Large intestine (tissue), 12 donors: ENCODE measurements at places on chromosomes 6 and 20.

- no peak for DNase-seq
Observed at GRCh38 chr20:50034567-50035180, 51.9 kb downstream of the SNAI1 start.

- peak; percentile 48 for DNase-seq
Observed at GRCh38 chr6:85468326-85468725, 18.4 kb downstream of the NT5E start.

DNA sequence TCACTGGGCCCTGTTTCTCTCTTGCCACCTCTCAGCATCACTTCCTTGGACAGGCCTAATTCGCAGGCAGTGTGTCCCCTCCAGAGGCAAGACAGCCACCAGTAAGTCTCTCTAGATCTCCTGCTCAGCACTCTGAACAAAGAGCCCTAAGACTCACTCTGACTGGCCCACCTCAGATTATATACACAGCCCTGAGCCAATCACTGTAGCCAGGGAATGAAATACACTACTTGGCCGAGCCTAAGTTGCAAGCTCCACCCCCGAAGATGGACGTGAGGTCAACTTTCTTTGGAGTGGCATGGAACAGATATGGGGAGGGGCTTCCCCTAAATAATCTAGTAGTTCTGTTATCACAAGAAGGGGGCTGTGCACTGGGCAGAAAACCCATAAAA is 4.1 kb downstream of the BPI start:
- no peak for DNase-seq

GRCh38 chr6:26568601-26569432 is 27.9 kb upstream of the ABT1 start:
- peak; percentile 93 for DNase-seq

DNA sequence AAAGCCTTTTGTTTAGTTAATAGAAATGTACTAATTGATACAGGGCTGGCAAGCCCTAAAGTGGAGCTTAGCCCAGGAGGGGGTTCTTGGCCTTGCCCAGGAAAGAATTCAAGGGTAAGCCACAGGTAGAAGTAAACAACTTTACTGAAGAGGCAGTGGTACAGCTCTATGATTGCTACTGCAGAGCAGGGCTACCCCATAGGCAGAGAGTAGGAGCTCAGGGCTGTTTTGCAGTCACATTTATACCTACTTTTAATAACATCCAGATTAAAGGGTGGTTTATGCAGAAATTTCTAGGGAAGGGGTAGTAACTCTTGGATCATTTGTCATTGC is 680.4 kb upstream of the GJE1 start:
- no peak for DNase-seq

- DNase-seq, result no peak
Observed at GRCh38 chr6:47169785-47170616, 127.9 kb upstream of the ADGRF1 start.

- no peak for DNase-seq
Observed at GRCh38 chr20:32752458-32753250, 9.4 kb upstream of the COMMD7 start.

GRCh38 chr6:52543262-52543661 is 33.6 kb downstream of the TRAM2 start:
- no peak for DNase-seq

- DNase-seq, result no peak
Observed at GRCh38 chr20:52179331-52180179, 12.0 kb downstream of the ZFP64 start.

DNA sequence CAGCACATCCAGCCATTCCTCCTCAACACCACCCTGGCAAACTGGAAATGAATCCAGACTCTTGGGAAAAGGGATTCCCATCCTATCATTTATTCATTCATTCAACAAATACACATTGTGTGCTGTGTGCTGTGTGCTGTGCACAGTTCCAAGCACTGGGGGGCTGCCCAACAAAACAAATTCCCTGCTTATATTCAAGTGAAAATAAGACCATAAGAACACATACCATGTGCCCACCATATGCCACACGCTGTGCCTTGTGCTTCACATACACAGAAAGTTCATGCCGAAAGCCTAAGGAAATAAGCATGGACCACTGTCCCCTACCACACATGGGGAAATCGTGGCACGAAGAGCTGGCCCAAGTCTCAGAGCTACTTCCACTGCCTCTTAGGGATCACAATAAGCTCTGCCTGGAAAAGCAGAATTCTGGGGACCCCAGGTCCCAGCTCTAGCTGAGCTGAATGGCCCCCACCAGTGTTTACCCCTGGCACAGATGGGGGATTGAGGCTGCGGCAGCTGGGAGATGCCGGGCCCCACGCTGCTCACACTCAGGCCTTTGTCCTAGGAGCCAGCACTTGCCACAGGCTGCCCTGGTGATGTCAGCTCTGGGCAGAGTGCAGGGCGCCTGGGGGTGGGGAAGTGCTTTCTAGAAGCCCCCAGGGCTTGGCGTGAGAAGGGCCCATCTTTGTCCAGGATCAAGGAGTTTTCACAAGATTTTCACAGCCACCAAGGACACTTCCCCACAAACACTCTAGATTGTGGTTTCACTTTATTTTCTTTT is 99.6 kb downstream of the PREX1 start:
- peak; percentile 60 for DNase-seq

- peak; percentile 50 for DNase-seq
Observed at GRCh38 chr20:21017528-21018085, 88.6 kb downstream of the LINC00237 start.

DNA sequence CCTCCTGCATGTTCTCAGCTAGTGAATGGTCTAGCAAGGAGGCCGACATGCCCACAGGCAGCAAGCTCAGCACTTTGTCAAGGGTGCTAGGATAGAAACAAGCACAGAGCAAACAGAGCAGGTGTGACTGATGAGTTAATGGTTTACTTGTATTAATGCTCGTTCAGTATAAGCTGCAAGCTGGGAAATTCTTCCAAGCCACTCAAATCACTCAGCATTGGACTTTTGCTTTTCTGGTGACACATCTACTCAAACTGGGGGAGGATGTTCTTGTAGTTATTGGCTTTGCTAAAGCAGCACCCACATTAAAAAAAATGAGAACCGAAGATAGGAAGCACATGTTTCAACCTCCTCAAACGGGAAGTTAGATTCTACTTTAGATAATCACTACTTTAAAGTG is 43.1 kb upstream of the NEDD9 start:
- DNase-seq, result peak; percentile 84

DNA sequence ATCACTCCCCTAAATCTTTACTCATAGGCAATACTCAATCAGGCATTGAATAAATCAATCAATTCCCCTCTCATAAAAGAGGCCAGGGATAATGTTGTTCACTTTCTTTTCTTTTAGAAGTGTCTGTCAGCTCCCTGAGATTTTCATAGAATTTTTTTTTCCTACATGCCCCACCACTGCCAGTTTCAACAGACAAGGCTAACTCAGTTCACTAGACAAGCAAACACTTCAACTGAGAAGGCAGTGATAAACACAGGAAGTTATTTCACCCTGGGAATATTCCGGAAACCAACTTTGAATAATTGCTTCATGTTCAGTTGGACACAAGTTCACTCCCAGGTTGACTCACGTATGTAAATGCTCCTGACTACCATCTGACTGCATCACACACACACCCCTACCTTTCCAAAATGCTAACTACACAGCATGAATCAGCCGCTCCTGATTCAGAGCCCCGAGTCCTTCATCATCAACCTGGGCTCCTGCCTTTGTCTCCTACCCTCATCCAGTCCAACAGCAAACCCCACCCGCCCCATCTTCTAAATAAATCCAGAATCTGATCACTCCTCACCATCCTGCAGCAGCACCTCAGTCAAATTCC is 143.9 kb downstream of the BCAS1 start:
- DNase-seq, result peak; percentile 74

DNA sequence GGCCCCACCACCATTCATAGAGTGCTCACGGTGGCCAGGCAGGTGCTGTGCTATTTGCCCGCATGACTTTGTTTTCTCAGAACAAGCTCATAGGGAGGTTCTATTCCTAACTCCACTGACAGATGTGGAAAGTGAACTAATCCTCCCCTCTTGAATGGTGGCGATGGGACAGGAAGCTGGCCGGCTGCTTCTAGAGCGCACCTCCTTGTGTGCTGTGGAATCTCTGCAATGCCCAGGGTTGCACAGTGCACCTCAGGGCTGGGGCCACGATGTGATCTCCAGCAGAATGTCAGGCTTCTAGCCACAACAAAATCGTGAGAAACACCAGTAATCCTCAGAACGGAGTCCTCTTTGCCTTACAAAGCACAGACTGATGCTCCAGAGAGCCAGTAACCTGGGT is 53.8 kb upstream of the SLC22A23 start:
- no peak for DNase-seq

DNA sequence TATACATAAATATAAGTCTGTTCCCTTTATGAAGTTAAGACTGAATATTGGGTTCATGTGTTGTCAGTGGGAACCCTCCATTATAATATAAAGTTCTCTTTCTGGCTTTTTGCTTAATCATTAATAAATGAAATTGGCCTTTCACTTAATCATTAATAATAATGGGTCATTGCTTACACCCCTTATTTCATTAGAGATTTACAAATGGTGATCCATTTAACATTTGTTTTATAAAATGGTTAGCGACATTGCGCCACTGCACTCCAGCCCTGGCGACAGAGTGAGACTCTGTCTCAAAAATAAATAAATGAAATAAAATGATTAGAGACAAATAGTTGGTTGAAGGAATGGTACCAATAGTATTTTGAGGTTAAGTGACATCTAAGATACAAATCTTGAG is 18.5 kb downstream of the DDX43 start:
- DNase-seq, result no peak

DNA sequence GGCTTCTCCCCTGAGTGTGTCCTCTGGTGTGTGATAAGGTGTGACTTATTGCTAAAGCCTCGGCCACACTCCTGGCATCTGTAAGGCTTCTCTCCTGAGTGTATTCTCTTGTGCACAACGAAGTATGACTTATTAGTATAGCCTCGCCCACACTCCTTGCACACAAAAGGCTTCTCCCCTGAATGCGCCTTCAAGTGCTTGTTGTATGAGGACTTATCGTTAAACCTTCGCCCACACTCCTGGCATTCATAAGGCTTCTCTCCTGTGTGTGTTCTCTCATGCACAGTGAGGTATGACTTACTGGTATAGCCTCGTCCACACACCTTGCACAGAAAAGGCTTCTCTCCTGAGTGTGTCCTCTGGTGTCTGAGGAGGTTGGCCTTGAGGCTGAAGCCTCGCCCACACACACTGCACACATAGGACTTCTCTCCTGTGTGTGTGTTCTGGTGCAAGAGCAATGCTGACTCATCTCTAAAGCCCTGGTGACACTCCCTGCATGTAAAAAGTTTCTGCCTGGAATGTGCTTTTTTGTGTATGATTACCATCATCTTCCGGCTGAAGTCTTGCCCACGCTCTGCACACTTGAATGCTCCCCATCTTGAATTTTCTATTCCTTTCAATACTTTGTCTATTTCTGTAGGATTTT is 20.4 kb downstream of the ZNF337 start:
- DNase-seq, result no peak

- DNase-seq, result no peak
Observed at GRCh38 chr20:53934421-53935343, 135.7 kb downstream of the BCAS1 start.

DNA sequence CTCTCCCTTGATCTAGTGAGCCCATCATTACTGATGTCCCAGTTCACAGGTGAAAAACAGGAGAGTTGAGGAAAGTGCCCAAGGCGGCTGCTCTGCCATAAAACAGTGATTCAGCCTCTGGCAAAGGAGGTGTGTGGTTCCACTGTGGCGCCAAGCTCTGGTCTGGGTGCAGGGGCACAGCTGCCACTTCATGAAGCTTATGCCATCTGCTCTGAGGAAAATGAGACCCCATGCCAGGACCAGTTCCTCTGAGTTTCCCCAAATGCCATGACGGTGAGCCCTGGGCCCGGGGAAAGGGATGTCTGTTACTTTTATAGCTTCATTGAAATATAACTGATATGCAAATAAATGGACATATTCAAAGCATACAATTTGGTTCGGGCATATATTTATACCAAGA is 33.7 kb upstream of the ZBP1 start:
- no peak for DNase-seq

- no peak for DNase-seq
Observed at GRCh38 chr20:41074441-41074840, 45.8 kb downstream of the TOP1 start.

DNA sequence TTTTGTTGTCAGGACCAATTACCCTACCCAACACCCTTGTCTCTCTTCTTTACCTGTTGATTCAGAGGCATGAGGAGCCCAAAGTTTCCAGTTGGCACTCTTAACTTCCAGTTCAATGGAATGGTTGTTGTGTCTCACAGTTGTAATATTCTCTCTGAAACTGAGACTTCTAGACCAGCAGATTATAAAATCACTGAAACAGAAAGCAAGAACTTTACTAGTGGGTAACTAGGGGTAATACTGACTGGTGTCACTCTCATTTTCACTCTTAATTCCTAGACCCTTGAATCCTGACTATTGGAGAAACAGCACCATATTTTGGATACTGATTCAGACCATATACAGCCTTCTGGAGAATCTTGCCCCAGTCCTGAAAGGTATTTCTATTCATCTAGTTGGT is 140.2 kb upstream of the MMS22L start:
- DNase-seq, result no peak

DNA sequence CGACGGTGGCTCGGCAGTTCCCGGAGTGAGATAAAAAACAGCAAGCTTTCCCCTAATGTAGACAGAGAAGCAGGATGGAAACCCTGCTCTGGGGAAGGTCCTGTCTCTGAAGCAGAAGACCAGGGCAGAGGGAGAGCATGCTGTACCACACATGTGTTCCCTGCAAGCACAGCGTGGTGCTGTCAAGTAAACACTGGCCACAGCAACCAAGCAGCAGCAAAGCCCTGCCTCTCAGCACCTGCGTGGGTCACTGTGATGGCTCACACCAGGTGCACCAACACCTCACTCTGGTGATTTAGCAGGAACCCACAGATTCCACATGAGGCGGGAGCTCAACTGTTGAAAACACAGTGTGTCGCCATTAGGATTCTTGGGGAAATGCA is 65.2 kb upstream of the TXNDC5 start:
- no peak for DNase-seq

DNA sequence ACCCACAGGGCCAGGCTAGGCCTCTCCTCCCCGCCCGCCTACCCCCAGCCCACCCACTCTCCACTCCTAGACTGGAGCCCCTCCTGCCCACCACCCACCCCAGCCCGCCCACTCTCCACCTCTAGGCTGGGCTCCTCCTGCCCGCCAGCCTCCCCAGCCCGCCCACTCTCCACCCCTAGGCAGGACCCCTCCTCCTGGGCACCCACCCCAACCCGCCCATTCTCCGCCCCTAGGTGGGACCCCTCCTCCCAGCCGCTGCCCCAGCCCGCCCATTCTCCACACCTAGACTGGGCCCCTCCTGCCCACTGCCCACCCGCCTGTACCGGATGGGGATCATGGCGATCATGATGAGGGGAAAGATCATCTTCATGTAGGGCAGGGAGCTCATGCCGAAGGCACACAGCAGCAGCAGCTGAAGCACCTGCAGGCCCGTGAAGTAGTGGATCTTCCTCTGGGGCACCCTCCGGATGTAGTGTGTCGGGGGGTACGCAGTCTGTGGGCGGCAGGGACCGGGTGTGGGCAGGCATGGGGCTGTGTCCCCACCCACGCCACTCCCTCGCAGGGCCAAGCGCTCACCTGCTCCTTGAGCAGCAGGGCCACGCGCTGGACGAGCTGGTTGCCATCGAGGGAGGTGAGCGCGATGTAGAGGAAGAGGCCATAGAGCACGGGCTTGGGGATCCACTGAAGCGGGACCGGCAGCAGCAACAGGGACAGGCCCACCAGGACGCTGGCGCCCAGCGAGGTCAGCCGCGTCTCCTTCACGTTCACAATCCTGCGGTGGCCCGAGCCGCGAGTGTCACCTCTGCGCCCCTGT is 10.8 kb downstream of the SLC4A11 start:
- no peak for DNase-seq
